ENCODE measurements at places on chromosomes 11 and 22.
A peak's percentile ranks its signal among the peaks of the same experiment; 100 is the strongest.

- no peak for DNase-seq
Observed at GRCh38 chr11:101043940-101044339, 85.7 kb downstream of the PGR start.

DNA sequence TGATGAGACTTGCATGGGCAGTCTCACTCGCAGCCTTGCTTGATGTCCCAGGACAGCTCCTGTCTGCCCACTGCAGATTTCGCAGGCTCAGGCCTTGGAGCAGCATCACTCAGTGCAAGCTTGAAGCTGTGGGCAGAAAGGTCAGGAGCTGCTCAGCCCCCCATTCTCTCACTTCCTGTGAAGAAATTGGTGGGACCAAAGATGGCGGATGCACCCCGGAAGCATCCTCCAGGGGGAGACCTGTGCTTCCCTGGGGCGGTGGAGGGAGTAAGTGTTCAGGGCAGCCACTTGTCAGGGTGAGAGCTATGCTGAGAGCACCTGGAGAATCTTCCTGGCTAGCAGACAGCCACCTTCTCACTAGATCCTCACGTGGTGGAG lies 11.3 kb downstream of the PLAAT2 start:
- DNase-seq = no peak

DNA sequence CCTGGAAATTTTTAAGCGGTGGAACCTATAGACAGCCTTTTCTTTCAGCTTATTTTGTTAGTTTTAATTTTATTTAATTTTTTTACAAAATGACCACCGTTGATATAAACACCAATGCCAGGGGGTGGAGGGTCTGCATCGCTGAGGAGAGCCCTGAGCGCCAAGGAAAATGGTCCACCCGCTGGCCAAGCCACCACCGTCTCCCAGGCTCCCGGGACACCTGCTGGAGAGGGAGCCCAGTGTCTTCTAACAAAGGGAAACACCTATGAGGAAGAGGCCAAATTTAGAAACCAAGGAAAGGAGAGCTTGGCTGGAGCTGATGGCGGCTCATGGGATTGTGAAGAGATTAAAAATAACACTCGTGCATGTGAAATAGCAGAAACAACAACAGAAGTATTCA lies 288 bp upstream of the KRTAP5-8 start:
- DNase-seq = no peak

DNA sequence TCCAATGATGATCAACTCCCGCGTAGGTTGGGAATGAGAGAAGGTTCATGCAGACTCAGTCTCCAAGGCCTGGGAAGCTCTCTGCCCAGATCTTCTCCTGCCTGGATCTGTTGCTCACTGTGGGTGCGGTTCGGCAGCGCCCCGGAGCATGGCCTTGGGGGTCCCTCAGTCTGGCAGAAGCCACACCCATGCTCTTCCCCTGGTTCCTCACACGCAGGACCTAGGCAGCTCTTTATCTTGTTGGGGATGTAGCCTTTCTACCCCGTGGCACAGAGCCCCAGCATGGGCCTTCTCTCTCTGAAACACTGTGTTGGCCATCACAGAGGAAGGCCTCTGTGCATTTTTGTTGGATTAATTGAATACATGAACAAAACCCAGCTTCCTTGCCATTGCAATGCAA lies 1461.6 kb downstream of the BRD1 start:
- DNase-seq = no peak

DNA sequence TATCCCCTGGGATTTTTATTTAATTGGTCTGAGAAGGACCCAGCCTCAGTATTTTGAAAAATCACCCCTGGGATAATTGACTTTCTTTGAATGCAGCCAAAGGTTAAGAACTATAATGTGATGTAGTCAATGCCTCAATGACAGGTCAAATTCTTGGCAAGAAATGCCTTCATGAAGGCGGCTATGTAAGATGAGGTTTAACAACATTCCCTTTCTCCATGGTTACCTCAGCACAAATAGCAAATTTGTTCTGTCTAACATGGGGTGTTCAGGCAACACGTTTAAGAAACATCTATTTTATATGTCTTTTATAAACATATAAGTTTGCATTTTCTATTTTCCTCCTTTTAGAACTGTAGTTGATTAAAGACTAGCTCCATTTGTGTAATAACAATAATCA lies 5.3 kb downstream of the SLN start:
- DNase-seq = no peak

GRCh38 chr22:42439821-42440674 lies 7.8 kb upstream of the NFAM1 start:
- no peak for DNase-seq

DNA sequence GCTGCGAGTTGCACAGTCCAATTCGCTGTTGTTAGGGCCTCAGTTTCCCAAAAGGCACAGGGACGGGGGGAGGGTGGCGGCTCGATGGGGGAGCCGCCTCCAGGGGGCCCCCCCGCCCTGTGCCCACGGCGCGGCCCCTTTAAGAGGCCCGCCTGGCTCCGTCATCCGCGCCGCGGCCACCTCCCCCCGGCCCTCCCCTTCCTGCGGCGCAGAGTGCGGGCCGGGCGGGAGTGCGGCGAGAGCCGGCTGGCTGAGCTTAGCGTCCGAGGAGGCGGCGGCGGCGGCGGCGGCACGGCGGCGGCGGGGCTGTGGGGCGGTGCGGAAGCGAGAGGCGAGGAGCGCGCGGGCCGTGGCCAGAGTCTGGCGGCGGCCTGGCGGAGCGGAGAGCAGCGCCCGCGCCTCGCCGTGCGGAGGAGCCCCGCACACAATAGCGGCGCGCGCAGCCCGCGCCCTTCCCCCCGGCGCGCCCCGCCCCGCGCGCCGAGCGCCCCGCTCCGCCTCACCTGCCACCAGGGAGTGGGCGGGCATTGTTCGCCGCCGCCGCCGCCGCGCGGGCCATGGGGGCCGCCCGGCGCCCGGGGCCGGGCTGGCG lies at the start of gene BCR:
Gene BCR (plus strand): TSS at position 209 of the 592 bp plus-strand sequence. CDS start 452 bp downstream, outside the sequence.
- DNase-seq = no peak

GRCh38 chr11:5726351-5726750 lies 9.9 kb upstream of the OR56B1 start:
- DNase-seq = no peak

DNA sequence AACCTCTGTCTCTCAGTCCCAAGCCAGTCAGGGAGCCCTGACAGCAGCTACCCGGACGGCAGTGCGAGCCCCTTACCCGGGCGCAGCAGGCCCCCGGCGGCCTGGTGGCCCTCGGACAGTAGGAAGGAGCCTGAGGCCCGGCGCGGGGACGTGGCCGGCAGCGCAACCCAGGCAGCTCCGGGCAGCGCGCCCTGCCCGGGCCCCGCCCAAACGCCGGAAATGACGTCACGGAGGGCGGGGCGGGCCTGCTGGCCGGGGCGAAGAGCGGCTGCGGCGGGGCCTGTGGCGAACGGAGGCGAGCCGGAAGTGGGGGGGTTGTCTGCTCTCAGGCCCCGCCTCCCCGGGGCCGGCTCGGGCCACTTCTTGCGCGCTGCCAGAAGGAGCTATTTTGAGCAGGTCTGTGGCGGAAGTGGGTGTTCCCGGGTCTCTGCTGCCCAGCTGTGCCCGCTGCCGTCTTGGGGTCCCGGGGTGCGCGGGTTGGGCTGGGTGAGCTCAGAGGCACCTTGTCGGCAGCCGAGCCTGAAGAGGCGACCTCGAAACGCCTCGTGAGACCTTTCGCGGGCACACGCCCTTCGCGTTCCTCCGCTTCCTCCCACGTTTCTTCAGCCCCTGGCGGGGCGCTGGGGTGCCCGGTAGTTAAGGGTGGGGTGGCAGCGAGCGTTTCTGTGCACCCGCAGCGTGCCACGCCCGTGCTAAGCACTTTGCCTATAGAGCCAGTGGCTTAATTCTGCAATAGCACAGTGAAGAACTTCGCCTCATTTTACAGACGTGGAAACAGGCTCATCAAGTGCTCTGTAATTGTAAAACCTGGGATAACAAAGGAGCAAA lies at the start of gene C11orf24:
Gene C11orf24 (minus strand): TSS at position 193 of the 828 bp plus-strand sequence. CDS start 8,206 bp downstream, outside the sequence.
- DNase-seq = peak; percentile 92

DNA sequence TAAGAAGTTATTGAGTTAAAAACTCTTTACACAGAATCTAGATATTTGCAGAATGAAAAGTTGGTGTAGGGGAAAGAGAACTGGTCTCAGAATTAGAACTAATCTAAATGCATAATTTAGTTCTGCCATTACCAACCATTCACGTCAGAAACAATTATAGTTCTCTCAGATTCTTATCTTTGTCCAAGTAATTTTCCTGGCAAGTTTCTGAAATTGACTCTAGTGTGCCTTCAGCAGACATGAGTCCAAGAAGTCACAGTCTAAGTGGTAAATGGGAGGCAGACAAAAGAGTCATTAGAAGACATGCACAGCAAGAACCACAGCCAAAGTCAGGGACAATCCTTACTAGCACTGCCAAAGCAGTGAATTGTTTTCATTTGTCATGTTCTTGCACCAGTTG lies 1870.1 kb downstream of the LRRC4C start:
- no peak for DNase-seq

GRCh38 chr22:42184852-42185251 lies 54.2 kb upstream of the CYP2D6 start:
- DNase-seq = no peak

- no peak for DNase-seq
Observed at GRCh38 chr11:115721296-115721995, 217.2 kb upstream of the CADM1 start.

GRCh38 chr22:27686534-27686933 lies 115.0 kb downstream of the MN1 start:
- DNase-seq = no peak

DNA sequence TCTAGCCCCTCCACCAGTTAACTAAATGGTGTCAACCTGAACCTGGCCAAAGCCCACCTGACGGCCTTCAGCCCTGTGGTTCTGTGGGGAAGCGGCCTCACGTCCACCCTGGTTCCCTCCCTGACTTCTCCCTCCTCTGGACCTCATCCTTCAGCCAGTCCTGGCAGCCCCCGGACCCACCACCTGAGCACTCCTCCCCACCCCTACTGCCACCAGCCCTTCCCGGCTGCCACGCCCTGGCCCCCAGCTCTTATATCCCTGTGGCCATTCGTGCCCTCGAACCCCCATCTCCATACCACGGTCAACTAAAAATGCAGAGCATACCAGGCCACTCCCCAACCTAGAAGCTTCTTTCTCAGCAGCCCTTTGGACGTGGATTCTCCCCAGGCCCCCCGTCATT lies 4.2 kb upstream of the MDK start:
- DNase-seq = no peak

- DNase-seq = no peak
Observed at GRCh38 chr11:103031834-103032233, 60.1 kb downstream of the DCUN1D5 start.

DNA sequence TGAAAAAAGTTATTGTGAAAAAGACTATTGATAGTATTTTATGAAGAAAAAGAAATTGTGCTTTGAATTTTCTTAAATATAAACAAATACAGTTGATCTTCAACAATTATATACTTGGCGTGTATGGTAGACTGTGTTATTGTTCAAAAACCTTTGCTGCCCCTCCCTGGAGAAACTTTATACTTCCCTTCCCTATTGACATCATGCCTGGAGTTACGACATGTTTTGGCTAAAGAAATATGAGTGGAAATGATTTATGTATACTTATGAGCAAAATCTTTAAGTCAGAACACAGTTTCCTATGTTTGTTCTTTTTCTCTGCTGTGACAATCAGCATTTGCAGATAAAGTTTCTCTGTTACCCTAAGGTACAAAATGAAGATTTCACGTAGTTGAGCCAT lies 243.8 kb downstream of the TMEM135 start:
- DNase-seq = no peak

DNA sequence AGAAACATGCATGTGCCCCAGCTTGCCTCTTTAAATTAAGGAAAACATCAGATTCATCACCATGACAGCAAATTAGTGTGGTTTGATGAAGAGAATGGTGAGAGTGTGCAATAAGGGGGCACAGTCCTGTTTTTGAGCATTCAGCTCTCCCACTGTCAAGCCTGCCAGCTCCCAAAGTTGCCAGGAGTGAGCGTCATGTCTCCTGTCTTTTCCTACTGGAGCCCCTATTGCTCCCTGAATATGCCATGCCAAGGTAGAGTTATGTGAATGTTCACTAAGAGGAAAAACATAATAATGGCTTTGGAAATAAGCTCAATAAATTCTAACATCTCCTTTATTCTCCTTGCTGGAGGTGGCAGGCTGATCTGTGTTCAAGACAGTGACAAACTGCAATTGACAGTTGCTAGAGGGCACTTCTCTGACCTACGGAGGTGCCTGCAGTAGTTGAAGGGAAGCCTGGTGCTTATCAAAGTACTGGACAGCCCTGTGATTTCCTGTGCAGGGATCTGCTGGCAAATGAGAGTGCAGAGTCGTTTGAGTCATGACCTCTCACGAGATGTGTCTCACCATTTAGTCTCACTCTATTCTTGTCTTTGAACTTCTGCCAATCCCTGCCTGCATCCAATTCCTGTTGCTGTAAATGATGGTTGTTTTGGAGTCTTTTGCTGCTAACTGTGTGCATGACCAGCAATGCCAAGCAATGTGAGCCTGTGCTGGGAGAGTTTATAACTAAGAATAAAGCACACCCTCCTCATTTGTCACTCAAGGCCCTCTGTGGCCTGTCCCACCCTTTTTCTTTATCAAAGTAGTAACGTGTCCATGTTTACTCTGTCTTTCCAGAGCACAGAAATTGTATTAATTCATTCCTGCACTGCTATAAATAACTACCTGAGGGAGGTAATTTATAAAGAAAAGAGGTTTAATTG lies 34.8 kb downstream of the MRGPRX2 start:
- DNase-seq = no peak

GRCh38 chr11:103895106-103895505 lies 141.3 kb upstream of the DDI1 start:
- DNase-seq = no peak

All from stimulated activated CD8-positive, alpha-beta memory T cell treated with anti-CD3 and anti-CD28 coated beads, Interleukin-15, amount 100 ng/mL, for 24 hours (primary cell).